ENCODE measurements at places on chromosomes 3 and 15. TPM values are rescaled to one million over a fixed set of nuclear protein-coding genes. Genes with fewer than 3 reads are reported as not detected.

The HHLA2 gene
- not detected for total RNA-seq

The DNASE1L3 gene
- 0.41 TPM for total RNA-seq

The KIF15 gene
- 6.9 TPM for total RNA-seq

The CTXN2 gene
- total RNA-seq: 0.82 TPM

The ADIPOQ gene
- total RNA-seq: not detected

The WWTR1 gene
- total RNA-seq: 6.1 TPM

The ADCY5 gene
- total RNA-seq: 29.8 TPM

DNA sequence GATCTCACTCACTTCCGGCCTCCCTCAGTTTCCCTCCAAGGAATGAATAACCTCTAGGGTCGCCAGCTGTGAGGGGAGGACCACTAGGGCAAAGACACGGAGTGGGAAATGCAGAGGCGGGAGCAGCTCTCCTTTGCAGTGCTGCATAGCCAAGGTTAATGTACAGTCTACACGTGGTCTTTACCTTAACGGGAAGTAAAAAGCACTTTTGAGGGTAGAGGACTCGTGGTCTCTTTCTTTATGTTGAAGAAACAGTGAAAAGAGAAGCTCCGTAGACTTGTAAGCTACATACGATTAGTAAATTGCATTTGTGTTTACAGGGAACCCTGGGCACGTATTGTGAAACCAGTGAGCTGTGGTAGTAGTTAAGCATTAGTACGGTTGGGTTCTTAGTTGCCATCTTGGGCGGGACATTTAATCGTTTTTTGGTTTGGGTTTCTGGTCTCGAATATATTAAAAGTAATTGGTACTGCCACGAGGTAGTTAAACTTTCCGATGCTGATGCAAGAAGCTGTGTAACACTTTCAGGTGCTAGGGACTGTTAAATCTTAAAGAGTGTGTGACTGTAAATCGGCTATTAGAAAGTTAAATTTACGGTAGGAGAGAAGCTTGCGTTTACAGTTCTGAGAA, 828 bp downstream of the U2SURP start:
- no peak for DNase-seq

DNA sequence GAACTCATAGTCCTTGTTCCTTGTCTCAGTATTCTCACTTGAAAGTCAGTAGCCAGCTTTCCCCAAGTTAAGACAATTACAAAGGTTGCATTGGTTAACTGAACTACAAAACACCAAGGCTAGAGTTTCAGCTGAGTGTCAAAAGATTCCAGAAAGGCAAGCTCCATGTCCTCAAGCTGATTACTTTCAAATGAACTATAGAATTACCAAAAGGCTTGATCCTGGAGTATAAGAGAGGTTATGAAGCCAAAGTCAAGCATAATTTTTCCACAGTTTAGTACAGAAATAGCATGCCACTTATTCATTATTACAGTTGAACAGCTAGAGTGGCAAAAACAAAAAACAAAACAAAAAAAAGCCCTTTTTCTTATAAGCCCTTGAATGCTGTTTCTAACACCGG, 51.9 kb downstream of the ZBTB20 start:
- DNase-seq: no peak

DNA sequence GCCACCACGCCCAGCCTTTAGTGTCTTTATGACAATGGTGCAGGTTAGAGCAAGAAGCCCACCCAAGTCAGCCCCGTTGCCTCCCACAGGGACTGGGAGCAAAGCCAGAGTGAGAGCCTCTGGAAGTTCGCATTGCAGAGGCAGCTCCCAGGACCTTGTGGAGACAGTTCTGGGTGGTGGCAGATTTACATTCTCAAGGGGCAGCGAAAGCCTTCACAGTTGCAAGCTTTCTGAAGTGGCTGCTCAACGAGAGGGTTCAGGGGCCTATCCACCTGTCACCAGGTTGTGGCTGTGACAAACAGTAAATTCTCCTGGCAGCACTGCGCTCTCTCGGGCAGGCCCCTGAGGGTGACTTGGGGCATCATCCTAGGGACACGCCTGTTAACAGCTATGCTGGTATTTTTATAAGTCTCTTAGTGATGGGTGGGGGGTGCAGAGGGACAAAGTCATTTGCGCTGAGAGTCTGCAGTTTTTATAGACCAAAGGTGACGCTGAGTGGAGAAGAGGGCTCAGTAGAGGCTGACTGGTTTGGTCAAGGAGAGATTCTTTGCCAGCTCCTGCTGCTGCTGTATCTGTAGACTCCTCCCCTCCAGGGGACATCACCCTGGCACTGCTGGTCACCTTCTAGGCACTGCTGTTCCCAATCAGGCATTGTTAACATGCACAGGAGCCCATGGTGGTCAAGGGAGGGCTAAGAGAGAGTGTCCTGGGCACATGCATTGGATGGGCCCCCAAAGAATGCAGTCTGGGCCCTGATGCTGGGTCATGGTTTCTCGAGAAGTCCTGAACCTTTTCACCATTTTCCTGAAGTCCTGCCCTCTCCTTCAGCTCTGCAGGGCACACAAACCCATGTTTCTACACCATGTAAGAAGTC, 57.5 kb upstream of the KLF13 start:
- no peak for DNase-seq

DNA sequence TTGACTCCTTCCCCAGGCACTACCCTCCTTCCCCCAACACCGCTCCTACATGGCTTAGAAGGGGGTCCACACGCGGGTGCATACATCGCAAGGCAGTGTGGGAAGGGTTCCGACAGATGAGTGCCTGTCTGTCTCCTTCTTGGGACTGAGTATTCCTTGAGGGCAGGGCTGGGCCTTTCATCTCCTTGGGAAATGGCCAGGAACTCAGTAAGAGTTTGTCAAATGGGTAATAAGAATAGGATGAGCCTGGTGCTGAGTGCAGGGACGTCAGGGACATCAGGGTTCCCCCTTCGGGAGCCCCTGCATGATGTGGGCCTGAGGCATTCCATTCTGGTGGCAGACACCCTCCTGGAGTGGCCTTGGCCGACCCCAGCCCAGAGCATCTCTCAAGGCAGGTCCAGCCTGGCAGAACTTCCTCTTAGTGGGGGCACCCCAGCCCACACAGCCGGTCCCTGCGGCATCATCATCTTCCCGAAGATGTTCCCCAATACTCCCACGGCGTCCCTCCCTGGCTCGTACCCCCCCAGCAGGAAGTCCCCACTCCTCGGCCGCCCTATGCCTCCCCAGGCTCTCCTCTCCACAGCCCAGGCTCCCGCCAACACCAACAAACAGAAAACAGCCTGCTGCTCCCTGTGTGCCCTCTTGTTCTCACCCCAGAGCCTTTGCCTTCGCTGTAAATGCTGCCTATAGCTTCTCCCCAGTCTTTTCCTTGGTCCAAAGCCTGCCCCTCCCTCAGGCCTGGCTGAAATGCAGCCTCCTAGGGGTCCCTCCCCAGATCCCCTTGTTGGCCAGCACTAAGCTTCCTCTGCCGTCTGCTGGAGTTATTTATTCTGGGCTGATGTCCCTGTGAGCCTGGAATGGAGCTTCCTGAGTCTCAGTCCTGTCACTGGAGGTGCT, 67.5 kb upstream of the LCTL start:
- no peak for DNase-seq

DNA sequence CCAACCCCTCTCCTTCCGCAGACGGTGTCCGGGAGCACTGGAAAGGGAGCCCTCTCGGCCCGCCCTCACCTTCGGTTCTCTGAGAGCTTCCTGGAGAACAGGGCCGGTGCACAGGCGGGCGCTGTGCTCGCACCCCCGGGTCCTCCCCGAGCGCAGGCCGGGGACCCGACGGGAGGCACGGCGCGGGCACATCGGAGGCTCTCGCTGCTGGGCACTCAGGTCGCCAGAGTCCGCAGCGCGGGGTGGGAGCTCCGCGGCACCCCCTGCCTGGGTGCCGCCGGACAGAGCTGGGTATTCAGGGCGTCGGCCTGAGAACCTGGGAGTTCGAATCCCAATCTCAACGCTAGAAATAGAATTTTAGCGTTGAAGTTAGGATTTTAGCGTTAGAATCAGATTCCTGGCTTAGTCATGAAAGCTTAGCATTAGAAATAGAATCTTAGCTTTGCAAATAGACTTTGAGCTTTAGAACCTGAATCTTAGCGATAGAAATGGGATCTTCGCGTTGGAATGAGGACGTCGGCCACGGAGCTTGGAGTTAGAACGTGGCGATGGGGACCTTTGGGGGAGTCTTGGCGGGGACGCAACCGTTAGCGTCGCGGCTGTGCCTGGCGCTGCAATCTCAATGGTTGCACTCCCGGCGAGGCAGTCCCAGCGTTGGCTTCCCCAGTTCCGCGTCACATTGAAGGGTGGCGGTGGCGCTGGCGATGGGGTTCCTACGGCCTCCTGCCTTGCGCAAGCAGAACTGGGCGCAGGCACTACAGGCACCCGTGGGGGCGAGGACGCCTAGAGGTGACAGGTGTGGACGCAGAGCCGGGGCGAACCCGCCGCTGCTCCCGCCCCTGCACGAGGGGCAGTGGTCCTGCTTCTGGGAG, 549 bp downstream of the TRH start:
- no peak for DNase-seq

GRCh38 chr15:31320022-31320421, 6.6 kb upstream of the KLF13 start:
- DNase-seq: no peak

GRCh38 chr15:47813748-47814384, 96.6 kb downstream of the SEMA6D start:
- DNase-seq: no peak

DNA sequence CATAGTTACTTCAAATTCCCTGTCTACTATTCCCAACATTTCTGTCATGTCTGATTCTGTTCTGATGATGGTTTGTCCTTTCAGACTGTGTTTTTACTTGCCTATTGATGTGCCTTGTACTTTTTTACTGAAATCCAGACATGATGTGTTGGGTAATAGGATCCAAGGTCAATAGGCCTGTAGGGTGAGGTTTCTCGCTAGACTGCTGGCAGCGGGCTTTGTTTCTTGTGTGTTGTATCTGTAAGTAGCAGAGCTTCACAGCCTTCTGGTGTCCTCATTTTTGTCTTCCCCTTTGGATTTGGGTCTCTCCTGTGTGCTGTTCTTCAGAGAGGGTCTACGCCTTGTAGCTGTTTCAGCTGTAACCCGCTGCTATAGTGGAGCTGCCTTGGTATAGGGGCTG, 140.3 kb downstream of the GABRG3 start:
- DNase-seq: no peak

GRCh38 chr3:15894382-15894781, 96.6 kb upstream of the ANKRD28 start:
- DNase-seq: no peak

GRCh38 chr3:14274612-14274936, 96.0 kb downstream of the LSM3 start:
- no peak for DNase-seq

DNA sequence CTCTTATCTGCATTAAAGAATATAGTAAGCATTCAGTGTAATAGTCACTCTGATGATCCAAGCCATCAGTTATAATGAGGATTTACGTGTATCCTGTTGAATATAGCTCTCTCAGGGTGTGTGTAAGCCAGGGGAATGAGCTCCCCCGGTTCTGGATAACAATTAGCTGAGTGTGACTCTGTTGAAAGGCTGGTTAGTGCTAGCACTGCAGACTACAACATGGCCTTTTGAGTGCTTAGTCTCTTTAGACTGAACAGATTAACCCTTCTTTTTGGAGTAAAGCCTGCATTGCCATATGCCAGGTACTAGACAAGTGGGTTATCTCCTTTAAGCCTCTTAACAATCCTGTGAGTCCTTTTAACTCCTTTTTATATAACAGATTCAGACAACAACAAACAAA, 119.5 kb downstream of the TMEM108 start:
- no peak for DNase-seq

DNA sequence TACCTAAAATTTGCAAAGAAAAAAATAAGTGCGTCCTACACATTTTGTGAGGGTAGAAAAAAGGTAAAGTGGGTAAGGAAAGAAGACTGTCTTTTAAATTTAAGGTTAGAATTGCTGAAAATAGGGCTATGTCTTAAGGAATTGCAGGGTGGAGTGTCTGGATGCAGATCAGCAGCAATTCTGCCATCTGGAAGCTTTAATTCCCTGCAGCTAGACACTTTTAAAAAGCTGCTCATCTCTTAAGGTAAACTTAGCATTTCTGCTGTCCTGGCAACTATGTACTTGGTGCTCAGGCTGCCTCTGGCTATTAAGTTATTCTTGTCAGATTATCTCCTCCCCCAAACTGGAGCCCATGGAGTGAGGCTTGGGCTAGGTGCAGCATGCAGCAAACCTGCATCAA, 420.2 kb downstream of the SI start:
- no peak for DNase-seq

GRCh38 chr15:36688310-36689011, 109.0 kb downstream of the CDIN1 start:
- no peak for DNase-seq

DNA sequence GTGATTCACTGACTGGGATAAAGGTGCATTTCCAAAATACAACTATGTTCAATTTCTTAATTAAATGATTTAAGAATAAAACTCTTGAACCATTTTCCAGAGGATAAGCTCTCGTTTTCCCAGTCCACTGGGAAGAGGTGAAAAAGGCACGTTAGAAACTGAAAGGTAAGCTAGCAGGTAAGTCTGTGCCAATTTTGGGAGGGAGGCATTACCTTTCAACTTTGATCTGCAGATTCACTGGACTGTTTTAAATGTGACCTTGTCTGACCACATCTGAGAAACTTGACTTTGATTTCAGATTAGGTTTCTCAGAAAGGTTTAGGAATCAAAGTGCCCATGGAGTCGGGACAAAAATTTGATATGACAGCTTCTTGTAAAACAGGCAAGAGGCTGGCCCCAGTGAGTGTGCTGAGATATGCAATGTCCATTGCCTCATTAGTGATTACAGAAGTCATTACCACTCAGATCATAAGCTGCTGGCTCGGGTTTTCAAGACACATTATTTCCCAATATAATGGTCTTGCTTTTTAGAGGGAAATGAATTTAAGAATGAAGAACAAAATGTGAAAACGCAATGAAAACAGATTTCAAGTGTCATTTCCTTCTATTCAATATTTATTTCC, 118.8 kb downstream of the ADAMTS9 start:
- no peak for DNase-seq

- no peak for DNase-seq
Measured at GRCh38 chr3:100175637-100176280, 61.5 kb upstream of the FILIP1L start.

DNA sequence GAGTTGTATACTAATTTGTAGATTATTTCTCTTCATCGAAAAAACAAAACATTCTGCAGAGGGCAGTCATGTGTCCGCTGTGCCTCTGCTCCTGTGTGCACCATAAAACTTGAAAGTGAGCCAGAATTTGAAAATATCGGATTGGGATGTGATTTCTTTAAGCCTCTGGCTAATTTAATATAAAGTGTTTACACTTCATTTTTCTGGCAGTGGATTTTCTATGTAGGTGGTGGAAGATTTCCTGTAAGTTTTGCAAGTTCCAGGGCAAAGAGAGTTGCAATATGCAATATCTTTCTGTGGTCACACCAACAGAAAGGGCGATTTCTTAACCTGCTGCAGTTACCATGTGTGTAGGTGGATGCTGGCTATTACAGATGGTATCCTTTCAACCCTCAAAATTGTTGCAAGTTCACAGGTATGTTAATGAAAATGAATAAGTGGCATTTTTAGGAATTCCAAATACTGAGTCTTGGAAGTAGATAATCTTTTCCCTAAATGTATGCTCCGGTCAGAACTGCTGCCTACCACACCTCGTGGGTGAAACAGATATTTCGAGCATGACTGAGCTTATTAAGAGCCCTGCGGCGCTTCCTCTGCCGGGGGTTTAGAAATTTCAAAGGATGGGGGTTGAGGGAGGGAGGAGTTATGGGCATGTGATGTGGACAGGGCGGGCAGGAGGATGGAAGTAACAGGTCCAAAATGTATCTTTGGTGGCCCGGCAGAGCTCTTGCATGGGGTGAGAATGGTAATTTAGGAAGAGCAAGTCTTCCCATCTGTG, 134.0 kb downstream of the PGPEP1L start:
- no peak for DNase-seq
